ENCODE measurements at places on chromosomes 6 and 20.
A peak's percentile ranks its signal among the peaks of the same experiment; 100 is the strongest.

DNA sequence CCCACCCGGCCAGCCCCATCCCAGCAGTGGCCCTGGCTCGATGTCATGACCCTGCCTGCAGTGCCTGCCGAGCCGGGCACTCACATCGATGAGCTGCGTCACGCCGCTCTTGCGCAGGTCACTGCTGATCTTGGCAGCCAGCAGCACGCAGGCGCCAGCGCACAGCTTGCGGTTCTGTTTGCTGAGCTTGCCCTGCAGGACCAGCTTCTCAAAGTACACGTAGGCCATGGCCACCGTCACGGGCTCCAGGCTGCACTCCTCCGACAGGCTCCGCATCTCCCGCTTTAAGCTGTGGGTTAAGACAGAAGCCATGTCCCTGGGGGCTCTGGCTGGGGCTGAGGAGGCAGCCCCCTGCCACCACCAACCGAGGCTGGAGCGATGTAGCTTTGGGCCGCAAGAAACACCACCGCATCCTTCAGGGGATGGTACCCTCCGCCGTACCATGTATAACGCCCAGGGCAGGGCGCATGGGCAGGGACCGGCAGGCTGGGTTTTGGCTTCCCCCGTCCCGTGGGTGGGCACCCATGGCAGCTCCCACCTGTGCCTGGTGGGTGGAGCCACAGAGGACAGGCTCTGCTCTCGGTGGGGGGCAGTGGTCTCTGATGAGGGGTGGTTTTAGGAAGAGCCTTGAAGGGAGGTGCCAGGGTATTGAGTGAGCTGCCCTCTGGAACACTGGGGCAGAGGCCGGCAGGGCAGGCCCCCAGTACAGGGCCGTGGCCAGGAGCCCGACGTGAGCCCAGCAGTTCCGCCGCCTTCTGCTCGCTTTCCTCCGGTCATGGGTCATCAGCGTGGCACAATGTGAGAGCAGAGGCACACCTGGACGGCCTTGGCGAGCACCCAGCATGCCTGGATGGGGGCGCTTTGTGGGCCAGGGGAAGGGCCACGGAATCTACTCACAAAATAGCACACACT lies 4.5 kb downstream of the RPS21 start:
- no peak for DNase-seq

- DNase-seq: no peak
These were observed 5.5 kb upstream of the CD40 start for GRCh38 chr20:46112430-46113112.

GRCh38 chr20:6632187-6632586 lies 135.3 kb upstream of the BMP2 start:
- DNase-seq: peak; percentile 82

DNA sequence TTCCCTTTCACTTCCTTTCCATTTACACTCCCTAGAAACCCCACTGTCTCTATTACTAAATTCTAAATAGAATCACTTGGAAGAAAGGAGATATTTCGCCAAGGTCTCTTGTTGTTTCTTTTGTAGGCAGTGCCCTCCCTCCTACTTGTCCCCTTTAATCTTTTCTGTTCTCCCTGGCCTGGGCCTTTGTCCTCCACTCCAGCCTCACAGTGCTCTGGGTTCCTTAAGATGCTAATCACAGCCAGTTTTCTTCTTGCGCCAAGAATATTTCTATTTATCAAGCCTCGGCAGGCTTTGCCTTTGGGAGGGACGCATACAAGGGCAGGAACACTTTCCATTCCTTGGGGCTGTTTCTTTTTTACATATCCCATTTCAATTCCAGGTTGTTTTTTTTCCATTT lies 520.6 kb upstream of the CHD6 start:
- no peak for DNase-seq

GRCh38 chr6:3221578-3221977 lies 5.9 kb downstream of the TUBB2B start:
- no peak for DNase-seq

- no peak for DNase-seq
These were observed 80.1 kb upstream of the ID4 start for GRCh38 chr6:19757036-19757435.

GRCh38 chr6:52157301-52157941 lies 28.8 kb upstream of the IL17A start:
- DNase-seq: no peak

DNA sequence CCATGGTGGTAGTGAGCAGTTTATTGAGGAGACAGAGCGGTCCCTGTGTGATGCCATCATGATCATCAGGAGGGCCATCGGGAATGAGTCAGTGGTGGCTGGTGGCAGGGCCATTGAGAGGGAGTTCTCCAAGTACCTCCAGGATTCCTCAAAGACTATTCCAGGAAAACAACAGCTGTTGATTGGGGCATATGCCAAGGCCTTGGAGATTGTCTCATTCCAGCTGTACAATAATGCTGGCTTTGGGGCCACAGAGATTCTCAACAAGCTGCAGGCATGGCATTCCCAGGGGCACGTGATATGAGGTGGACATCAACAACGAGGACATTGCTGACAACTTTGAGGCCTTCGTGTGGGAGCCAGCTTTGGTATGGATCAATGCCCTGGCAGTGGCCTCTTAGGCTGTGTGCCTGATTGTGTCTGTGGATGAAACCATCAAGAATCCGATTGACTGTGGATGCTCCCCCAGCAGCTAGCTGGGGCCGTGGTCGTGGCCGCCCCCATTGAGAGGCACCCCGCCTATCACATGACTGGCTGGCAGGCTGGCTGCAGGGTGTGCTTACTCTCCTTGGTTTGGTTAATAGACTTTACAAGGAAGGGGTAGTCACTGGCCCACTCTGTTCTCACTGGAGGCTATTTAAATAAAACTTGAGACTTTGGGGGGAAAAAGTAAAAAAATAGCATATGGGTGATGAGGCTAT lies 16.7 kb downstream of the RAET1E start:
- no peak for DNase-seq

DNA sequence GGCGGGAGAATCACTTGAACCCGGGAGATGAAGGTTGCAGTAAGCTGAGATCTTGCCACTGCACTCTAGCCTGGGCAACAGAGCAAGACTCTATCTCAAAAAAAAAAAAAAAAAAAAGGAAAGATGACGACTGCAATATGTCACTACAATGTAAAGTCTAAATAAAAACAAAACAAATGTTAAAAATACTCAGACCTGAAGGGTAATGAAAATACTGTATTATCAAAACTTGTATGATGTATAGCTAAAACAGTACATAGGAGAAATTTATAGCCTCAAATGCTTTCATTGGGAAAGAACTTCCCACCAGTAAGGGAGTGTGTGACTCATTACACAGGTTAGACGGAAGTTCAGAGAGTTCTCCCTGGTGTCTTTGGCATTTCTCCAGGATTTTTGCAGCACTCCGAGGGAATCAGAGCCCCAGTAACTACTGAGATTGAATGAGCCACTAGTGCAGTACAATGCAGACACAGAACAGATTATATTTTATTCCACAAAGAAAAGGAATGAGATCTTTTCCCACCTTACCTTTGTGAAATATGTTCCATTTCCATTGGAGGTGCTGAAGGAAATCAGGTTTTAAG lies 12.5 kb upstream of the RALGAPB start:
- peak; percentile 87 for DNase-seq

DNA sequence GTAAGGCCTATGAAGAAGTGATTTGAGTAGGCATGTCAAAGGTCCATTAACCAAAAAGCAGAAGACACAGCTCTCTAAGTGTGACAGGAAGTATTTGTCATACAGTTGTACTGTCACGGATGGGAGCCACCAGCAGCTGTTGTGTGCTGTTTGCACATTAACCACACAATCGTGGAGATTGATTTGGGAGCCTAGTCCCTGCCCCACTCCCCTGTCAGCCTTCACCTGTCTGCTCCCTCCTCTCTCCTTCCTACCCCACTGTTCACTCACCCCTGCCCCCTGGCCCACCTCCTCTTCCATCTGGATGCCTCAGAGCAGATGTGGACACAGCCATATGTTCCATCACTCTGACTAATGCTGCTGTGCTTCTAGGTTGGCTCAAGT lies 124.7 kb upstream of the SPACA1 start:
- peak; percentile 68 for DNase-seq

DNA sequence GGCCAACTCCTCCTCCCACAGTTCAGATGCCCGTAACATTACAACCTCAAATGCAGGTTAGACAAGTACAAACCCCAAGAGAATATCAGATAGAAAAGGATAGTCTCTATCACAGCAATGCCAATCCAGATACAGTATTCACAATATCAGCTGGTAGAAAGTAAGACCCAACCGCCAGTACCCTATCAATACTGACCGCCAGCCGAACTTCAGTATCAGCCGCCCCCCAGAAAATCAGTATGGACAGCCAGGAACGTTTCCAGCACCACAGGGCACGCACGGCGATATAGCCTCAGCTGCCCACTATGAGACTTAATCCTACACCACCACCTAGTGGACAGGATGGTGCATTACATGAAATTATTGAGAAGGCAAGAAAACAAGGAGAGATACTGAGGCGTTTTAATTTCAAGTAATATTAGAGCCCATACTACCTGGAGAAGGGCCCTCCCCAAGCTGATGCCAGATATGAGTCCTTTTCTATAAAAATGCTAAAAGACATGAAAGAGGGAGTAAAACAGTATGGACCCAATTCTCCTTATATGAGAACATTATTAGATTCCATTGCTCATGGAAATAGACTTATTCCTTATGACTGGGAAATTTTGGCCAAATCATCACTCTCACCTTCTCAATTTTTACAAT lies 17.6 kb upstream of the EIF2S2 start:
- peak; percentile 70 for DNase-seq

- DNase-seq: peak; percentile 55
These were observed 95.6 kb downstream of the LAMP5 start for GRCh38 chr20:9609887-9610502.

GRCh38 chr6:161169696-161170095 lies 104.2 kb downstream of the AGPAT4 start:
- no peak for DNase-seq

GRCh38 chr6:2403546-2403945 lies 158.1 kb upstream of the GMDS start:
- no peak for DNase-seq

DNA sequence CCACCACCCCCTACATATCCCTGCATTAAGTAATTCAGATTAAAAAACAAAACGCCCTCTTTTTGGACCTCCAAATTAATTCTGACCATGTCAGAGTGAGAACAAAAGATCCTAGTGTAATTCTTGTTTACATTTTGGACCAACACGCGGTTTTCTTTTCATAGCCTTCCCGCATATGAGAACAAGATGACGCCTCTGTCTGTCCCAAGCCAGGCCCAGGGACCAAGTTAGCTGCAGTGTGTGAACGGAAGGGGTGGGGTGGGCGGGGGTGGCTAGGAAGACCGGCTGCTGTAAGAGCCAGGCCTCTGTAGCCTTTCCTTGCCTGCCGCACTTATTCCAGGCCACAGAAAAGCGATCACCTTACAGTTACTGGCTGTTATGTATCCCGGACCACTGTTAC lies 68.0 kb downstream of the PLCG1 start:
- DNase-seq: no peak

DNA sequence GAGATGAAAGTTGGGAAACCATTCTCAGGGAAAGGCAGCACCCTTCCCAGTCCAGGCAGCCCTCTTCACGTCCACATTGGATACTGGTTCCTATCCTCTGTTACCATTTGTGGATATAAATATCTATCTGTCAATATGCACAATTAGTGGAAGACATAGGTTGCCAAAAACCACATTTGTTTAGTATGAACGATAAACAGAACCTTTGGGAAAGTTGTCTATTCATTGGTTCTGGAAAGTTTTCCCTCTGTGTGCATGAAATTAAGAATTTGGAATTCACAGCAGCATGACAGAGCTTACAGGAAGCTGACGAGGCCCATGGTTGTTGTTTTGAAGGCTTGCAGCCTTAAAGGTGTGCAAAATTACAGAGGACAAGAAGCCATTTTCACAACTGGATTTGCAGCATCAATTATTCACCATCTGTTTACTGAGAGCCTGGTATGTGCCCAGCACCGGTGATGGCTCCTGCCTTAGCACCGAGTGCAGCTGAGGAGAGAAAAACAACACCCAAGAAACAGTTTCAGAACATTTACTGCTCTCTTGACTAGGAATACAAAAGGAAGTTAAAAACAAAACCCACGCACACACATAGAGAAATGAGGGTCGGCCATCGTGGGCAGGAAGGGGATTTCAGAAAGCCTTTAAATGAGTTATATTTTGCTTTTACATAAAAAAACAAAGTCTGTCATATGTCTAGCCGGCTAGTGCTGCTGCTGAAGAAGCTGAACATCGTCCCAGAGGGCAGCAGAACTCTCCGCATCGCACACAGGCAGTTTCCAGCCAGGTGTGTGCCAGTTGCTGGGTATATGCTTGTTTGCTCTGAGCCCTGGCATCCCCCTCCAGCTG lies 319.6 kb downstream of the FARS2 start:
- peak; percentile 5 for DNase-seq

DNA sequence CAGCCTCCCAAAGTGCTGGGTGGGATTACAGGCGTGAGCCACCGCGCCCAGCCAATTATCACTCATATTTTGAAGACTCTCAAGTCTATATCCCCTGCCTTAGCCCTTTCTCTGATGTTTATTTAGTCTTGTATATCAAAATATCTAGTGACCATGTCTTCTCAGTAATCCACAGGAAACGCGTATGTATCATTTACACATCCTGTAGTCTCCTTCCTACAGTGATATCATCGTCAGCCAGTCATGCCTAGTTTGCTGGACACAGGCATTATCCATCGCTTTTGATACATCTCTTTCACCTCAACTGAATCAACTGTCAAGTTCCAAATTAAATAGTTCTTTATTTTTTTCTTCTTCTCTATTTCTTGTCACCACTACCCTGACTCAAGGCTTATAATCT lies 223.7 kb downstream of the NKAIN2 start:
- no peak for DNase-seq

- no peak for DNase-seq
These were observed 79.3 kb upstream of the SHLD1 start for GRCh38 chr20:5670874-5671273.

DNA sequence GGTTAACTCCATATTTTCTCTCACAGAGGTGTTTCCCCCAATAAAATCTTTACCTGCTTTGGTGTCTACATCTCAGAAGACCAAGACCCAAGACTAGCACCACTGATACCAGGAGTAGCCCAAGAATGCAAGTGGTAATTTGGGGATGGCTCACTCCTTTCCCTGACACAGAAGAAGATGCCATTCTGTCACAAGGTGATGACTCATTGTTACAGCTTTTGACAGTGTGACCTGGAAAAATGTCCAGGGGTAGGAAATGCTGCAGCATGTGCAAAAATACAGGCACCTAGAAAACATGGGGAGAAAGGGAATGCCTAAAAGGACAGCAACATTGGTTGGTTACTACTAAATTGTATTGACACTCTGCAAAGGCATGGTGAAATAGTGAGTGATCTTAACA lies 254.0 kb upstream of the GJE1 start:
- DNase-seq: no peak

- DNase-seq: peak; percentile 85
These were observed 5.5 kb upstream of the NTSR1 start for GRCh38 chr20:62702895-62703852.

- DNase-seq: no peak
These were observed 14.3 kb downstream of the B4GALT5 start for GRCh38 chr20:49699200-49699992.

- no peak for DNase-seq
These were observed 23.5 kb downstream of the TBC1D20 start for GRCh38 chr20:438571-439469.

DNA sequence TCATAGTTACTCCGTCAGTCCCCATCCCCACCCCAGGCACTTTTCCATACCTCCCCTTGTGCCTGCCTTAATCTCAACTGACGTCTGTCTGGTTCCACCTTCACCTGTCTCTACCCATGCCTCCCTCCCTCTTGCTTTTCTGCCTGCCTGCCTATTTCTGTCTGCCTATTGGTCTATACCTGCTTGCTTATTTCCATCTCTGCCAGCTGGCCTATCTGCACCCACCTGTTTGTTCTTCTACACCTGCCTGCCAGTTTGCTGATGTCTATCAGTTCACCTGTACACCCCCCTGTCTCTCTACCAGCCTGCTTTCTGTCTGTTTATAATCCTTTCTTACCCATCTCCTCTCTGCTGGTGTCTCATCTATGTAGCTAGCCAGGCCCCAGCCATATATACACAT lies 87.5 kb downstream of the RALGAPA2 start:
- no peak for DNase-seq
